ENCODE measurements at places on chromosomes 16 and 17.

GRCh38 chr17:16976725-16977550 is 5.0 kb upstream of the TNFRSF13B start:
- no peak for DNase-seq

DNA sequence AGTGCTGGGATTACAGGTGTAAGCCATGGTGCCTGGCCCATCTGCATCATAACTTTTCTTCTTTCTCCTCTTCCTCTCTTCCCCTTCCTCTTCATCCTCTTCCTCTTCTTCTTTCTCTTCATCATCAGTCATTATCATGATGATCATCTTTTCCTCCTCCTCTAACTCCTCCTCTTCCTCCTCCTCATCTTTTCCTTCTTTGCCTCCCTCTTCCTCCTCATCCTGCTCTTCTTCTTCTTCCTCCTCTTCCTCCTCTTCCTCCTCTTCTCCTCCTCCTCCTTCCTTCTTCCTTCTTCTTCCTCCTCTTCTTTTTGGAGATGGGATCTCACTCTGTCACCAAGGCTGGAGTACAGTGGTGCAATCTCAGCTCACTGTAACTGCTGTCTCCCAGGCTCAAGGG is 62.5 kb downstream of the SOCS1 start:
- DNase-seq: no peak

DNA sequence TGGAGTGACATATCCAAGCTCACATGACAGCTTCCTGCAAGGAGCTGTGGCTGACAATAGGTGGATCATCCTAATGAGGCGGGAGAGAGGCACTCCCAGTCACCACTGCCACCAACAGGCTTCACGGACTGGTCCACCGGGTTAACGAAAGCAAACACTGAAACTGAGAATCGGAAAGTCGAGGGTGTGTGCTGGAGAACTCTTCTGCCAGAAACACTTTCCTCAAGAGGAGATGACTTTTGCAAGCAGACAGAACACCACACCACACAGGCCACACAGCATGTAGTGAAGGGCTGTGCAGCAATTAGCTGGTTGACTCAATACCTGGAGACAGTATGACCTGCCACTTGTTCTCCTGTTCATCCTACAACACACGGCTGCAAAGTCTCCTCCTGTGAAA is 53.0 kb upstream of the DNAJA2 start:
- DNase-seq: no peak

DNA sequence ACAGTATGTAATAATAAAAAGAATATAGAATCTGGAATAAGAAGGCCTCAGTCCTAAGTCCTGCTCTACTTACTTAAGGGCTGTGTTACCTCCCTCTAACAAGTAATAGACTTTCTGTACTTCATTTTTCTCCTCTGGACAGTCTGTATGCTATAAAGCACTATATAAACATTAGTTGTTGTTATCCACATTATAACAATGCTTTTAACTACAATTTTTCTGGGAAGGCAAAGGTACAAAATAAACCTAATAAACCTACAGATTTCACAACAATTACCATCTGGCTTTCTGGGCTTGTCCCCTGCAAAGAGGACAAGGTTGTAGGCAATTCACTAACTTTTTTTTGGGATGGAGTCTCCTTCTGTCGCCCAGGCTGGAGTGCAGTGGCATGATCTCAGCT is 32.7 kb downstream of the RFFL start:
- DNase-seq: no peak

GRCh38 chr17:77580531-77581270 is 377.8 kb upstream of the TNRC6C start:
- DNase-seq: no peak

DNA sequence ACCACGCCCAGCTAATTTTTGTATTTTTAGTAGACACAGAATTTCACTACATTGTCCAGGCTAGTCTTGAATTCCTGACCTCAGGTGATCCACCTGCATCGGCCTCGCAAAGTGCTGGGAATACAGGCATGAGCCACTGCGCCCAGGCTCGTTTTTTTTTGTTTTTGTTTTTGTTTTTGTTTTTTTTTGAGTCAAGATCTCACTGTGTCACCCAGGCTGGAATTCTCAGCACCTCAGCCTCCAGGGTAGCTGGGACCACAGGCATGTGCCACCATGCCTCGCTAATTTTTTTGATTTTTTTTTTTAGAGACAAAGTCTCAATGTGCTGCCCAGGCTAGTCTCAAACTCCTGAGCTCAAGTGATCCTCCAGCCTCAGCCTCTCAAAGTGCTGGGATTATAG is 17.5 kb upstream of the CMTM4 start:
- DNase-seq: no peak

DNA sequence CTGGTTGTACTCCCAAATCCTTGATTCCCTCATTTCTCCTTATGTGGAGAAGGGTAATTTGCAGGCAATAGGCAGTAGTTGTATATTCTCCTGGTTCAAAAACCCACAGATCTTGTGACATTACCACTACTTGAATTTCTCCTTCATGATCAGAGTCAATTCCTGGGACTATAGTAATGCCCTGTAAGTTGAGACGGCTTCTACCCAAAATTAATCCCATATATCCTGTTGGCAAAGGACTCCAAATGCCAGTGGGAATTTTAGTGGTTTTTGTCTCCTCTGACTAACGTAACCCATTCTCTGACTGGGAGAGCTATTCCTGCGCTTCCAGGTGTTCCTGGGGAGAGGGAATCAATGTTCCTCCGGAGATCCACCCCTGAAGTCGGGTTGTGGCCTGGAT is 11.6 kb upstream of the ZNF689 start:
- DNase-seq: no peak

GRCh38 chr16:11329891-11330290 is 15.4 kb upstream of the RMI2 start:
- DNase-seq: no peak

DNA sequence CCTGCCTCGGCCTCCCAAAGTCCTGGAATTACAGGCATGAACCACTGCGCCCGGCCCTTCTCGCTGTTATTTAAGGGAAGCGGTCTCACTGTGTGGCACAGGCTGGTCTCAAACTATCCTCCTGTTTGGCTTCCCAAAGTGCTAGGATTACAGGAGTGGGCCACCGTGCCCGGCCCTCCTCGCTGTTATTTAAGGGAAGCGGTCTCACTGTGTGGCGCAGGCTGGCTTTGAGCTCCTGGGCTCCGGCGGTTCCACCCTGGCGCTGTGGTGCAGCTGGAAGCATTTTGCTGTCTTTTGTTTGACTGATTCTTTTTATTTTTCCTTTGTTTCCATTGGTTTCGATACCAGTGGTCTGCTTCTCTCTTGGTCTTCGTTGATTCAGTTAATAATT is 40.7 kb downstream of the FOXK2 start:
- DNase-seq: no peak

GRCh38 chr16:16850274-16850673 is 471.3 kb downstream of the NPIPA7 start:
- DNase-seq: no peak

DNA sequence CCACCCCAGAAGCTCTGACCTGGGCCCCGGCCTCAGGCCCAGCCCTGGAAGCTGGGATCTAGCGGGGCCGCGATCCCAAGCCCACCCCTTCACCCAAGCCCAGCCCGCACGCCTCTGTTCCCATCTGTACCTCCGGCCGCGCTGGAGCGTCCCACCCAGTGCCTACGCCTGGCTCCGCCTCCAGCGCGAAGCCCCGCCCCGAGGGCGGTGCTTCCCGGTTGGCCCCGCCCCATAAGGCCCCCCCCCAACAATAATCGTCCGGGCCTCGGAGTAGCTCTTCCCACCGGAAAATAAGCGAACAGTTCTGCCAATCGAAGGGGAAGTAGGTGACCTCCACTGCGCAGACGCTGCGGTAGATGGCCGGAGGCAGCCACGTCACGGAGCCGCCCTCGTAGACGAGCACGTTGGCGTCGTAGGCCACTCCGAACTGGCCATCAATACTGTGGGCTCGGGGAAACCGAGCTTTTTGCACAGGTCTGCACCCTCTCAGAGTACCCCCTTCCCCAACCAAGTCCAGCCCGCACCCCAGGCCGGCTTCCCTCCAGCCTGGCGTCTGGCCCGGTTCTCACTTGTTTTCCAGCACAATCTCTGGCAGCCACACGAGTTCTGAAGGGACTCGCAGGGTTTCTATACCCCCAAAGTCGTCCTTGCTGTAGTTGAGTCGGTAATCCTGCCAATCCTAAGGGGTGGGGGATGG is 1.1 kb downstream of the CHRNE start:
- DNase-seq: no peak

- DNase-seq: no peak
Measured at GRCh38 chr17:48915459-48916282, 7.5 kb downstream of the UBE2Z start.
